CD4-positive, alpha-beta T cell (primary cell): ENCODE measurements at places on chromosomes 4 and X. TPM values are rescaled to one million over a fixed set of nuclear protein-coding genes. Genes with fewer than 3 reads are reported as not detected.
A peak's percentile ranks its signal among the peaks of the same experiment; 100 is the strongest.

The PTPN13 gene
- 3.9 TPM for total RNA-seq

DNA sequence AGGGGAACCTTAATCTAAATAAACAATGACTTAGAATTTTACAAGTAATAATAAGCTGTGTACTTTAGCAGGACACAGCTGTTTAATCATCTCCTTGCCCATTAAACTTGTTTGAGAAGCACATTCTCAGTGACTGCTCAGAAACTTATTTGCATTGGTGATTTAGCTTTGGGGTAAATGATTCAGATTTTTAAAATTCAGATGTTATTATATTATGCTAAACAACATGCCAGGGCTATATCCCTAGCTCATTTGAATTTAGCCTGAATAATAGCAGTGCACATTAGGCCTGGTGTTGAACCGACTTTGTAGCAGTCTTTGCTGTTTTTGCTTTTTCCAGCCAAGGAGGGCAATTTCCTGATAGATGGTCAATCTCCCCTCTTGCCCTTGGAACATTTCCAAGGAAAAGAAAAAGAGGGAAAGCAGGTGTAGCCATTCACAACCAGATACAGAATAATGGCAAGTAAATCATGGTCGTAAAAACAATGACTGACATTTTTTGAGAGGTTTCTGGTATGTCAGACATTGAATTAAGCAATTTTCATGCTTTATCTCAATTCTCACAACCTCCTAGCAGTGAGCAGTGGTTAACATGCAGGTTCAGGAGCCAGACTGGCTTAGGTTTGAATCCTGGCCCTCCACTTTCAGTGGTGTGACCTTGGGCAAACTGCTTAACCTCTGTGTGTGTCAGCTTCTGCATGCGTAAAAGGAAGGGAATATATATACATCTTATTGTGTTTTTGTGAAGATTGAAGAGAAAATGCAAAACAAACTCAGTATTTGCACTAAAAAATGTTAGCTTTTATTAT lies 16.8 kb downstream of the ARHGEF38 start:
- no peak for DNase-seq

DNA sequence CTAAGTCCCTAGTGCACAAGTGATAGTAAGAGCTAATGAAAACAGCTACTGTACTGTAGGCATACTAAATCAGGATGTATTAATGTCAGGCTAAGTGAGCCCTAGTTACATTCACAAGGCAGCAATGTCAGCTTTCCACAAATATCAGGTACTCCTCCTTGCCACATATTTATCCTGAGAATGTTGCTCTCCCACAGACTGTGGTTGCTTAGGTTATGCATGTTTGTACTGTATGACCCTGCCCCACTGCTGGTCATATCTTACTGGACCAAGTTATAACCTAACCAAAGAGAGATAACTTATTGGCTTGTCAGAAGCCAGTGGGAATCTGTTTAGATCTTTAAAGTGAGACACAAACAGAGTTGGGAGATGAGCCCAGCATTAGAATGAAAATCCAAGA lies 241.0 kb downstream of the SLC39A8 start:
- DNase-seq, result no peak

The MORC4 gene
- 12.5 TPM for total RNA-seq

The ARL9 gene
- 0.17 TPM for total RNA-seq

- DNase-seq, result no peak
Observed at GRCh38 chr4:73477176-73477575, 4.4 kb upstream of the AFM start.

DNA sequence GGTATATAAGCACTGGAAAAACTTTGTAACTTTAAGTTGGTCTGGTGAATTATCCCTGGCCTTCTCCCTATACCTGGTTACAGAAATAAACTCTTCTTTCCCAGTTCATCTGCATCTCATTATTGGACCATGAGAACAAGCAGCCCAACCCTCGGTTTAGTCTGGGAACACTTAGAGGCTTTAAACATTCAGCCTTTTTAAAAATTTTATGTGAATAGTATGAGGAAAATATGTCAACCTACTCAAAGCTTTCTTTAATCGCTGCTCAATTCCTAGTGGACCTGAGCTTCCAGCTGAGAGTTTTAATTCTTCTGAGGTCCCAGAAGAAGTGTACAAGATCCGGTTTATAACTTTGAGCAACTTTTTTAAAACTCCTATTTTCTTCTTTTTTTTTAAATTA lies 358.6 kb upstream of the NOCT start:
- DNase-seq, result no peak

- DNase-seq, result no peak
Observed at GRCh38 chr4:83356899-83357661, 22.4 kb upstream of the HPSE start.

DNA sequence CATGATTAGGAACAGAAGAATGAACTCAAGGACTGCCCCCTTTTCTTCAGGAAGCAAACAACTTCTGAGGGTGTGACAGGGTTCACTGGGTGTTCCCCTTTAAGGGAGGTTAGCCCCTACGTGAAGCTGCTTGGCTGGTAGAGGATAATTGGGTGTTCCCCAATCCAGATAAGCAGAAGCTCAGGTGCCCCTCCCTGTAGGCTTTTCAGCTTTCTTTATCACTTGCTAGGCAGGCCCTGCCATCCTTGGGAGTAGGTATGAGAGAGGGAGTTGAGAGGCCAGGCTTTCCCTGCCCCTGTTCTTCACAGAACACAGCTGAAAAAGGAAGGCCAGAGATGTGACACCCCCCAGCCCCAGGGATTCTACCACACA lies 44.2 kb downstream of the RTL9 start:
- DNase-seq, result no peak

DNA sequence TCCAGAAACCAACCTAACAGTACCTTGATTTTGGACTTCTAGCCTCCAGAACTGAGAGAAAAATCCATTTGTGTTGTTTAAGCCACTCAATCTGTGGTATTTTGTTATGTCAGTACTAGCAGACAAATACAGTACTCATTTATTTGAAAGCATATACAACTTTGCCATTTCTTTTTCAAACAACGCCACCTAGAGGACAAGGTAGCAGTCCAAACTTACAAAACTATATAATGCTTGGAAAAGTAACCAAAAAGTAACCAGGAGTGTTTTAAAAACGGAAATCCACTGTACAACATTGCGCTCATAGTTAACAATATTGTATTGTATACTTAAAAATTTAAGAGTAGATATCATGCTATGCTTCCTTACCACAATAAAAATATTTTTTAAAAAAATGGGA lies 37.0 kb upstream of the FGF13 start:
- DNase-seq, result no peak

DNA sequence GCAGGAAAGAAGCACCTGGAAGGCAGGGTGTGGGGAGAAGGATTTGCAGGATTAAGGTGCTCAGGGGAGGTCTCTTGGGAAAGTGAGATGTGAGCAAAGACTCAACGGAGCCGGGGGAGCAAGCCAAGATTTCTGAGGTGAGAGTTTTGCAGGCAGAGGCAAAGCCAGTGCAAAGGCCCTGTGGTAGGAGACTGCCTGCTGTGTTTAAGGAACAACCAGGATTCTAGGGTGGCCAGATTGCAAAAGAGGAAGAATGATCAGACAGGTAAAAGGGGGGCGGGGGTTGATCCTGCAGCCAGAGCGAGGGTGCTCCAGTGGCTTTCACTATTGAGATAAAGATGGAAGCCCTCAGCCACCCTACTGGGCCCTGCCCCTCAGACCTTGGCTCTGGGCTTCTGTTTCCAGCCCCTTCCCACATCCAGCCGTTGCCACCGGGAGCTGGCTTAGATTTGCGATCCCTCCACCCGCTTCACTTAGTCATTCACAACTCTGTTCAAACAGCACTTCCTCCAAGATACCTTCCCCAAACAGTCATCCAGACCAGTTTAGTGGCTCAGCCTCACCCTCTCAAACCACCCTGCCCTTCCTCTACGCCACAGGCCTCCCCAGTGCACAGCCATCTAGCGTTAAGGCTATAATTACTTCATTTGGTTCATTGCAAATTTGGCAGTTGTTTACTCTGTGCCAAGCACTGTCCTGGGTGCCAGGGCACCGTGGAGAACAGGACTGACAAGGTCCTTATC lies 23.3 kb upstream of the BCOR start:
- DNase-seq, result no peak

The MTTP gene
- total RNA-seq, result not detected

- DNase-seq, result peak; percentile 62
Observed at GRCh38 chr4:173370130-173370476, 651 bp upstream of the SAP30 start.

GRCh38 chrX:46791927-46792809 lies 33.2 kb upstream of the SLC9A7 start:
- no peak for DNase-seq

DNA sequence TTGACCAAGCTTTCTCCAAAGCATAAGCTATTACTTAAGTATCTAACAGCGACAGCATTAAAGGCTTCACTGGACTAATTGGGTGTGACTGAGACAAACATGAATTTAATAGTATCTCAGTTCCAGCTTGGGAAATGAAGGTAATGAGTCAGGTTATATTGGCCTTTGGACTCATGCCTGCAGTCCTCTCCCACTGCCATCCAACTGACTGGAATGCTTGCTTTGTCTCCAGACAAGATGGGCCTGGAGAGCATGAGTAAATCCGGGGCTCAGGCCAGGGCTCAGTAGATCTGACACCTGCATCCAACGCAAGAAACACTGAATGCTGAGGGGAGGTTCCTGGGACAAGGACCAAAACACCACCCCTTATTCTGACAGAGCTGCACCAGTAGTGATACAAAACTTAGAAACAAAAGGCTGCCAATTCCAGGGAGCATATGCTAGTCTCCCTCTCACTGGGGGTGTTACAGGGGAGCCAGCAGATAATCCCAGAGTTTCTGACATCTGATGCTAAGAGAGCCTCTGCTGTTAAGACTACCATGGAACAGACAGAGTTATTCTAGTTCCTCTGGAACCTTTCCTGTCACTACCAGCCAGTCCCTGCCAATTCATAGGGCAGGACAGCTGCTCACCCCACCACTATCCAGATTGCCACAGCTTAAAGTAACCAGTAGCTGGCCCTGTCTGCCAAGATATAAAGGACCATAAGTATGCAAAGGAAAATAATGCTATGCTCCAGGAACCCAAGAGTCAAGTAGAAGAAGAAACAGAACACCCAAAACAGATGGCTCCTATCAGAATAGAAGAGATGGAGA lies 293.8 kb downstream of the IQCM start:
- DNase-seq, result no peak

DNA sequence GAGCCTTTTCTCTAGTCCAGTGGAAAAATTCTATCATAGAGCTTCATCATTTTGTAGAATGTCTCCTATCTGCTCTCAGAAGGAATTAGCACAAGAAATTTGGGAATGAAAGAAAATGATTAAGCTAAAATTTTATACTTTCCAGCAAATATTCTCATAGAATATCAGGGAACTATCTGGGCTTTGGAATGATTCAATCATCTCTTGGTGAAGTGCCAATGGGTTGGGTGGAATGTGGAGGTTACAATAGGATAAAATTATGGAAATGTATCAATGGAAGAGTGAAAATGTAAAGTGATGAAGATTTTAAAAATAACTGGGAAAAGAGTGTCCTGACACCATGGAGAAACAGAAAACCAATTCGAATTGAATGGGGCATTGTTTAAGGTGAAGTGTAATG lies 119.0 kb upstream of the MID1 start:
- no peak for DNase-seq

The XAGE1A gene
- total RNA-seq, result not detected

The SHROOM4 gene
- not detected for total RNA-seq

The NLGN4X gene
- total RNA-seq, result 0.08 TPM

GRCh38 chr4:29131304-29131703 lies 1588.9 kb upstream of the PCDH7 start:
- no peak for DNase-seq

GRCh38 chr4:75637176-75637575 lies 6.8 kb upstream of the CDKL2 start:
- DNase-seq, result no peak

The PHOX2B gene
- total RNA-seq, result not detected

- DNase-seq, result no peak
Observed at GRCh38 chr4:75714011-75714410, 10.4 kb upstream of the USO1 start.

The SMIM31 gene
- total RNA-seq, result not detected

DNA sequence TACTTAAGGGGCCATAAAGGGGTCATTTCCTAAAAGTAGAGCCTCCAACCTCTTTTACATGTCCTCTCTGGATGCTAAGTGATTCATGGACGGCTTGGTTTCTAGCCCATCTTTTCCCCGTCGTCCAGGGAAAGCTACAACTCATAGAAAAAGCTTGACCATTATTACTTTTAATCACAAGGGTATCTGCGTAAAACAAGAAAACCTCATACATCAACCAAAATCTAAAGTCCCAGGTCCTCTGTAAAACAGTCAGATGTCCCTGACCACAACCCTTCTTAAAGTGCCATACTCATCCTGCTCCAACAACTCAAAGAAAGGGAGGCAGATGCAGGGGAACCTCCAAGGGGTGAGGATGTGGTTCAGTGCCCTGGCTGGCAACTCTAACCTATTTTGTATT lies 29.6 kb downstream of the ADGRA3 start:
- no peak for DNase-seq

The SHISA3 gene
- not detected for total RNA-seq

DNA sequence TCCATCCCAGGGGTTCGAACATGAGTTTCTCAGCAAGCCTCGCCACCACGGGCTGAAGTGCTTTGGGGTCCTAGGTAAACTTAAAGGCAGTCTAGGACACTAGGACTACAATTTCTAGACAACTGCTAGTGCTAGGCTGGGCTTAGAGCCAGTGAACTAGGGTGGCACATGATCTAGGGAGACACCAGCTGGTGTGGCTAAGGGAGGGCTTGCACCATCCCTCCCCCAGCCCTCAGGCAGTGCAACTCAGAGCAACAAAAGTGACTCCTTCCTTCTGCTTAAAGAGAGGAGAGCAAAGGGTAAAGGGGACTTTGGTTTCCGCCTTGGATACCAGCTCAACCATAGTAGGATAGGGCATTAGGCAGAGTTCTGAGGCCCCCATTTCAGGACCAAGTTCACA lies 162.5 kb upstream of the AFF2 start:
- DNase-seq, result no peak

The ZXDB gene
- total RNA-seq, result 29.9 TPM

DNA sequence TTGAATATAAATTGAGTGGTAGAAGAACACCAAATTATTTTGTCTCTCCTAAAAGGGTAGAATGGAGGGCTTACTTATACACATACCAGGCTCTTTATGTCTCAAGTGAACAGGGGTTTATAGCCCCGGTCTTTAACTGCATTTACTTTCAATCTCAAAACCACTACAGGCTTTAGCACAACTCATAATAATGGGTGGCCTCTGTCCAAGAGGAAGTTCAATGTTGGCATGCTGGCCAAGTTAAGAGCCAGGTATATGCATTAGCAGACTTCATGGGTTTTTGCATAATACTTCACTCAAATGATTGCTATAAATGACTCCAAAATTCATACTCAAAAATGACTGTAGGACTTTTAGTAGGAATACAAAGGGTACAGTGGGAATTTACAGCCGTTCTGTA lies 118.5 kb upstream of the OTUD4 start:
- no peak for DNase-seq

- no peak for DNase-seq
Observed at GRCh38 chr4:163263606-163264005, 68.8 kb downstream of the NPY1R start.
